Stimulated activated CD4-positive, alpha-beta T cell treated with anti-CD3 and anti-CD28 coated beads, Interleukin-4, amount 100 ng/mL, for 1 hour (primary cell): ENCODE measurements at places on chromosomes 16 and 17.

DNA sequence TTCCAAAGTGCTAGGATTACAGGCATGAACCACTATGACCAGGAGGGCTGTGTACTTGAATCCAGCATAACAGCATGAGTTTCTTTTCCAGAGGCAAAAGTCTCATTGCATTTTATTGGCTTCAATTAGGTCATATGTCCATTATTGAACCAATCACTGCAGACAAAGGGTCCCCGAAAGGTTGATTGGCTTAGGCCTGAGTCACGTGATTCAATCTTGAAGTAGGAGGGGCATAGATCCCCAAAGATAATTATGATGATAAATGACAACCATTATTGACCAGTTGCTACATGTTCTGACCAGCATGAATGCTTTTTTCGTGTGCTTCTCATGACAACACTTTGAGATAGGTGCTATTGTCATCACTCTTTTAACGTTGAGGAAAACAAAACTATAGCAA is 25.3 kb downstream of the CACNG3 start:
- DNase-seq, result no peak

GRCh38 chr17:7993972-7994589 is 8.3 kb upstream of the GUCY2D start:
- DNase-seq, result no peak

GRCh38 chr17:73759324-73759723 is 115.1 kb upstream of the SDK2 start:
- no peak for DNase-seq

DNA sequence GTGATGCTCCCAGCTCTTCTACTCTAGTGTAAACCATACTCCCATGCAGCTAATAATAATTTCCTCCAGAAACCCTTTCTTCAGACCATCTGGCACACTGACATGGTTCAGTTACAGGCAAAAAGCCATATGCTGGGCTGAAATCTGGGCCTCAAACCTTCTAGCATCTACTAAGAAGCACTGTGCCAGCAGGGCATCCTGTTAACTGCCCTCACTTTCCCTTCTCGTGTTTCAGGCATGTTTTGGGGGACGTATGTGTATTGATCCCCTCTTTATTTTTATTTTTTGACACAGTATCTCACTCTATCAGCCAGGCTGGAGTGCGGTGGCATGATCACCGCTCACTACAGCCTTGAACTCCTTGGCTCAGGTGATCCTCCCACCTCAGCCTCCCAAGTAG is 33.3 kb downstream of the STAT5A start:
- no peak for DNase-seq

DNA sequence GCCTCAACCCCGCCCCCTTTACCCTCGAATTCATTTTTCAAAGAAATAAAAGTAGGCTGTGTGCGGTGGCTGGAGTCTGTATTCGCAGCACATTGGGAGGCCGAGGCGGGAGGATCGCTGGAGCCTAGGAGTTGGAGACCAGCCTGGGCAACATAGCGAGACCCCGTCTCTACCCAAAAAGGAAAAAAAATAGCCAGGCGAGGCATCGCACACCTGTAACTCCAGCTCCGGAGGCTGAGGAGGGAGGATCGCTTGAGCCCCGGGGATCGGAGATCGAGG is 671 bp upstream of the TOP2A start:
- peak; percentile 7 for DNase-seq

GRCh38 chr17:77884019-77884418 is 74.5 kb upstream of the TNRC6C start:
- no peak for DNase-seq

DNA sequence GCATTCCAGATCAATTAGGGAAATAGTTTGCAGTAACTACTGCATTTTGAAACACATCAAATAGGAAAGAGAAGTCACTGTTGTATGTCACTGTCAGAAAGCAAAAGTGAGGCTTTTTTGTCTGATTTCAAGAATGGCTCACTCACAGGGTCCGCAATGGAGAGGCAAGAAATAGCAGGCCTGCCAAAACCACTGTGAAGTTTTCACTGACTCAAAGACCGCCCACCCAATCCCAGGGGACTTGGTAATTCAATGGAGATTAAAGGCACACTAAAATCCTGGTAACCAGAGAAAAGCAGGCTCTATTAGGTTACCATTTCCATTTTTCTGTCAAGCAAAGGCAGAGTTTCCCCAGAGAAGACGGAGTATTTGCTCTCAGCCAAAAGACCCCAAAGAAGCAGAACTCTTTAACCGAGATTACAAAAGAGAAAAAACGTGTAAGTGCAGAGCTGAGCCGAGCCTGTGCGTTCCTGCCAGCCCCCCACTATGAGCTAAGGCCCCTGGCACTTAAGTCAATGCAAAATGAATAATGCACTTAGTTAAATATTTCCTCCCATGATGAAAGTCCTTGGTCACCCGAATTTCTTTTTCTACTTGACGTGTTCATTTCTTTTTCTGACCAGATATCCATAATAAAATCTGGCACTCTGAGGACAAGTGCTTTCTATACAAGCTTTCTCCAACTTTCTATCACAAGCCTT is 57.0 kb downstream of the FOXL1 start:
- DNase-seq, result no peak

GRCh38 chr17:74442291-74442669 is 10.4 kb downstream of the GPRC5C start:
- DNase-seq, result no peak

GRCh38 chr16:30731411-30731810 is 16.8 kb upstream of the PHKG2 start:
- DNase-seq, result no peak

GRCh38 chr16:81485824-81486539 is 41.4 kb downstream of the CMIP start:
- no peak for DNase-seq

- DNase-seq, result no peak
Observed at GRCh38 chr16:13307851-13308250, 406.5 kb downstream of the SHISA9 start.

- no peak for DNase-seq
Observed at GRCh38 chr16:17029602-17030350, 441.0 kb downstream of the XYLT1 start.

- no peak for DNase-seq
Observed at GRCh38 chr16:82954224-82954929, 327.6 kb downstream of the CDH13 start.

DNA sequence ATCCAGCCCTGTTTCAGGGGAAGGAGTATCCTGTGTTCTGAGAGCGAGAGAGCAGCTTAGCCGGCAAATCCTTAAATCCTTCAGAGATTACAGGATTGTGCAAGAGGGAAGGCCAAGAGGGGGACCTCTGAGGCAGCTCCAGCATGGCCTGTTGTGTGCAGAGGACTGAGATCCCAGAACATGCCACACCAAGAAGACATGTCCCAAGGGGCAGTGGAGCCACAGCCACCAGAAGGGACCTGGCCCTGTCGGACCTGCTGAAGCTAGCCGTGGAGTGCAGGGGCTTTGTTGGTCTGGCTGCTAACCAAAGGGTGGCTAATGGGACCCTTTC is 1.6 kb upstream of the MRC2 start:
- DNase-seq, result no peak

GRCh38 chr16:67565470-67566100 is 3.3 kb downstream of the CTCF start:
- no peak for DNase-seq

DNA sequence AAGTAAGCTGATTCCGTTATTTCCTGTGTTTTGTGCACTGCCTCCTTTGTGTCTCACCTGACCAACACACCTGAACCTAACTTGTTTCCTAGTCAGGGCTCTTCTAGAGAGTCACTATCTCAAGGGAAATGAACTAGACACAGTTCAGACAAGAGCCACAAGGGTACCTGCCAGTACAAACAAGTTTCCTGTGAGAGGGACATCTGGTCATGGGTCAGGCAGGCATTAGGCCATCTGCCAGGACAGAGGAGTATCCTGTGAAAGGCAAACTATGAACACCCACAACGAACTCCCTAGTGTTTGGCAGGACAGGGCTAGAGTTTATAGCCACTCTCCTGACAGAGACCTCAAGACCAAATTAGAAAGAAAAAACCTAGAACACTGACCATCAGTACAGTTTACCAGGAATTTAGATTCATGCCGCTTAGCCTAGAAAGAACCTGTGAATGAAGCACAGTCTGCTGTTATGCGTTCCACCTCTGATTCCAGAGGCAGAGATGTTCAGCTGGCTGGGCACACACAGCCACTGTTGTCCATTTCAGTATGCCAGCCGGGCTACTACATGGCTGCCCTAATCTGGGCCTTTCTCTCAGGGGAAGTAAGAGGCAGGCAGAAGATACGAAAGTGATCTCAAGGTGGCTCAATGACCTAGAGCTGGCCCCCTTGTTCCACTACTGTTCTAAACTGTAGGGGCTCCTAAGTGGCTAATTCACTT is 20.7 kb upstream of the GLG1 start:
- DNase-seq, result no peak

DNA sequence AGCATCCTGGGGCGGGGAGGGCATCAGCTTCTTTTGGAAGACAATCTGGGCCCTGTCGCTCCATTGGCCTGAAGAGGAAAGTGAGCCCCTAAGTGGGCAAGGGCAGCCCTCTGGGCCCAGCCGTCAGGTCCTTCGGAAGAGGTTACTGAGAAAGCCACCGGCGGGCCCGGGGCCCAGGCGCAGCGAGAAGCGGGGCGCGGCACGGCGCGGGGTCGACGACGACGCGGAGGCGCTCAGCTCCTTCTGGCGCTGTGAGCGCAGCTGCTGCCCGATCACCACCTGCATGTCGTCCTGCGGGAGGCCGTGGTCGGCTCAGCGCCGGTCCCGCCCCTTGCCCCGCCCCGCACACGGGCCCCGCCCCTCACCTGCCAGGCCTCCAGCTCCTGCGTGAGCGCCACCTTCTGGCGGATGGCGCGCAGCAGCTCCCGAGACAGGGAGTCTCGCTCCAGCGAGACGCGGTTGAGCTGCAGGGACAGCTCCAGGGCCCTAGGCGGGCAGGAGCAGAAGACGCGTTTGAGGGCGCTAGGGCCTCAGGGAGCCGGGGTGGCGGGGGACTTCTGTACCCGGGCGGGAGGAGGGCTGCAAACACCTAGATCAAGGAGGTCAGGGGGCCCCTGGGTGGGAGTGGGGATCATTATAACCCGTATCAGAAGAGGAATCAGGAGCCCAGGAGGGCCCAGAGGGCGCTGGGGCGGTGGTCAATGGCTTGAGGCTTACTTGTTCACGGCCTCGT is 4.3 kb downstream of the THOC6 start:
- DNase-seq, result peak; percentile 90

GRCh38 chr17:9875441-9875840 is 29.6 kb downstream of the RCVRN start:
- no peak for DNase-seq

- DNase-seq, result no peak
Observed at GRCh38 chr17:15740570-15741120, 8.6 kb downstream of the TBC1D26 start.

DNA sequence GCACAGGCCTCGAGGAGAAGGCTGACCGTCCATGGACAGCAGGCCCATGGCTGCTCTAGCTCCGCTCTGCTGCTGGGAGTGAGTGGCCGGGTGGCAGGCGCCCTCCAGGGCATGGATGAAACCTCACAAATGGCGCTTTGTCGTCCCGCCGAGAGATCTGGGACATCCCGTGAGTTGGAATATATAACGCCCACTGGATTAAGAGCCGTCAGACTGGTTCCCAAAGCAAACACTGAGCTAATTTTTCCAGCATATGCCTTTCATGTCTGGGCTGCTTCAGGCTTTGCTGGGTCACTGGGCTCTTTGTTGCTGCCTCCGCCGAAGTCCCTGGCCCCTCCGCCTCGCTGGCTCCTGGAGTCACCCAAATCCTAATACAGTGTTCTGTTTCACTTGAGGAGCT is 266.3 kb downstream of the FOXL1 start:
- no peak for DNase-seq

GRCh38 chr17:78159575-78160158 is 8.7 kb upstream of the SYNGR2 start:
- DNase-seq, result no peak

DNA sequence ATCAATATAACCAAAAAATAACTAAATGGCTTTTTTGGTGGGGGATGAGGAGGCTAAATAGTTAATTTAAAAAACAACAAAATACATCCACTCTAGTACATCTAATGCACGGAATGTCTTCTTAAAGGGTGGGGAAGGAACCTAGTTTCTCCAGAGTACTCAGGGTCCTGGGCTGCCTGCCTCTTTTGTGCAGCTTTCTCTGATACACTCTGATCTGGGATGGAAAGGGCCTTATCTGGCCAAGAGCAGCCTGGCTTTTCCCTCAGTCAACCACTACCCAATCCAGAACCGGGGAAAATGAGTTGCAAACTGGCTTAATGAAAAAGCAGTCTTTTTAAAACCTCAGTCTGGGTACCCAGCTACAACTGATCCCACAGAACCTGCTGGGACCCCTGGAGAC is 42.9 kb downstream of the DCUN1D3 start:
- DNase-seq, result no peak

- no peak for DNase-seq
Observed at GRCh38 chr17:58007781-58008706, 998 bp upstream of the SRSF1 start.

- peak; percentile 71 for DNase-seq
Observed at GRCh38 chr17:2025220-2025621, at the start of gene RTN4RL1. Gene RTN4RL1, minus strand, starts transcription at chr17:2025334. Its CDS starts 469 bp downstream, at chr17:2024865.

- DNase-seq, result no peak
Observed at GRCh38 chr17:57999496-58000017, 7.5 kb downstream of the SRSF1 start.

GRCh38 chr17:78883533-78884131 is 19.4 kb downstream of the CEP295NL start:
- DNase-seq, result no peak

DNA sequence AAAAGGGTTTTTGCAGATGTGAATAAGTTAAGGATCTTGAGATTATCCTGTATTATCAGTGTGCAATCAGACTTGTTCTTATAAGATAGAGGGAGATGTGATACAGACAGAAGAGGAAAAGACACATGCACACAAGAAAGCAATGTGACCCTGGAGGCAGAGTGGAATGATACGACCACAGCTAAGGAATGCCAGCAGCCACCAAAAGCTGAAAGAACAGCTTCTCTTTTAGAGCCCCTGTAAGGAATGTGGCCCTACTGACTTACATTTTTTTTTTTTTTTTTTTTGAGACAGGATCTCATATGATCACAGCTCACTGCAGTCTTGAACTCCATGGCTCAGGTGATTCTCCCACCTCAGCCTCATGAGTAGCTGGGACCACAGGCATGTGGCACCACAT is 62.3 kb upstream of the CNTNAP4 start:
- DNase-seq, result no peak

GRCh38 chr17:67055041-67055443 is 10.7 kb downstream of the CACNG1 start:
- no peak for DNase-seq
